Right ventricle myocardium superior (tissue), 1 donor: ENCODE measurements at places on chromosomes 6 and 20. TPM values are rescaled to one million over a fixed set of nuclear protein-coding genes. Genes with fewer than 3 reads are reported as not detected.

Gene ZNF217
- 7.0 TPM for total RNA-seq

Gene NELFE
- 39.6 TPM for total RNA-seq

DNA sequence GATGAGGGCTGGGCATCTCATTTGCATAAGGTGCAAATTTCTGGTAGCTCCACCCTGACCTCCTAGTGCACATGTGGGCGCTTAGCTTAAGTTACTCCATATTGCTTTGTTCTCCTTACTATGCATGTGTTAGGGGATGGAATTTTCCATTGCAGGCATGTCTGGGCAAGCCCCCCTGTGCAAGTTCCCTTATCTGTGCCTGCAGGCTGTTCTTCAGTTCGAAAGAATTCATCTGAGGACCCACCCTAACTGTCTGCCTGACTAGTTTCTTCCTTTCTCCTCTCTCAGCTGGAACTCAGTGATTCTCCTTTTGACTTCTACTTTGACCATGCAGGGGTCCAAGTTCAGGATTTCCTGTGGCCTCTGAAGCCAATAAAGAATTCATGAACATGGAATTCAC is 30.2 kb downstream of the CCDC170 start:
- DNase-seq, result no peak

- no peak for DNase-seq
Observed at GRCh38 chr6:73367761-73368355, 1.8 kb downstream of the OOEP start.

DNA sequence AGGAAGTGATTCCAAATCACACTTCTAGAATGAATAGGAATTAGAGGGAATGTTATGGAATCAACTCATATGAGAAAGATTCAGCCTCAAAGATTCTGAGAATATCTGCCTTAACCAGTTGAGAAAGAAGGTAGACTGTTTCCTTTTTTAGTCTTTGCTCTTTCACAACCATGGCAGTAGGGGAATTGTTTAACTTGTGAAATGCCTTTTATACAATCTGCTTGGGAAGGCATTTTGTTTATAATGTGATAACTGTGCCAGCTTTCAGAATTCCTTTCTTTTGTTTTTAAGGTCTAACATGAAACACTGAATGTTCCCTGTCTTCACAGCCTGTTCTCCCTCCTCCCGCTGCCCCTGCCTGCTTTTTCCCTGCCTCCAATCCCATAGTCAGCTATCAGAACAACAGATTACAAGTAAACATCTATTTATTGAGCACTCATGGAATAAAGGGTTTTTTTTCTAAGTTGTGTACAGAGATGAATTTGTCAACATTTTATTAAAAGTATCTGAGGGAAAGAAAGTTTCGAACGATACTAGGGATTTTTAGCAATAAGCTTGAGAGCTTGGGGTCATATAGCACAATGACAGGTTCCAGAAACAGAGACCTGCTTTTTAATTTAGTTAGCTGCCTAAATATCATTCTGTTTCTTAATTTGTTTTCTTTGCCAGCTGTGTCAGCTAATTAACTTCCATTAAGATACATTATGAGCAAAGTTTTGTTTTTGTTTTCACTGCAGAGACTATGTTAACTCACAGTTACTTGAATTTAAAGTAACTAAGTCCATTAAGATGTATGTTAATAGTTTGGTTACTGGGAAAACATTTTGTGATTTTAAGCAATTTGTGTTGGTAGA is 28.3 kb upstream of the FBXO30 start:
- DNase-seq, result no peak

GRCh38 chr6:8192597-8192996 is 90.2 kb upstream of the EEF1E1 start:
- DNase-seq, result no peak
